SK-N-MC (cell line): ENCODE measurements at places on chromosomes 11 and 22.

DNA sequence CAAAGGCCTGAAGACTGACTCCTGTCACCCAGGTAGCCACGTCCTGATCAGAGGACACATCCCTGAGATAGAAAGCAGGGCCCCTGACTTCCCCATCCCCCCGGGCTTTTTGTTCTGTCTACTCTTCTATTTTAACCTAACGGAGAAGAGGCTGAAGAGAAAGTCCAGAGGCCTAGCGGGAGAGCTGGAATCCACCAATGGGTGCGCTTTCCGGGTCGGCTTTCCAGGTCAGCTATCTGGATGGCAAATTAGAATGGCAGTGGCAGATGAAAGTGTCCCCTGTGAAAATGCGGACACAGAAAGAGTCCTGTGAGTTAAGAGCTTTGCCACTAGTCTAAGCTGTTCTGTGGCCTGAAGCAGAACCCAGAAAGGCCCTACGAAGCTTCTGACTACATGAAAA is 13.1 kb upstream of the SERPING1 start:
- DNase-seq: no peak

GRCh38 chr11:45105233-45105983 is 41.0 kb upstream of the PRDM11 start:
- no peak for DNase-seq

- no peak for DNase-seq
These were observed 26.7 kb upstream of the ETS1 start for GRCh38 chr11:128614026-128614425.

DNA sequence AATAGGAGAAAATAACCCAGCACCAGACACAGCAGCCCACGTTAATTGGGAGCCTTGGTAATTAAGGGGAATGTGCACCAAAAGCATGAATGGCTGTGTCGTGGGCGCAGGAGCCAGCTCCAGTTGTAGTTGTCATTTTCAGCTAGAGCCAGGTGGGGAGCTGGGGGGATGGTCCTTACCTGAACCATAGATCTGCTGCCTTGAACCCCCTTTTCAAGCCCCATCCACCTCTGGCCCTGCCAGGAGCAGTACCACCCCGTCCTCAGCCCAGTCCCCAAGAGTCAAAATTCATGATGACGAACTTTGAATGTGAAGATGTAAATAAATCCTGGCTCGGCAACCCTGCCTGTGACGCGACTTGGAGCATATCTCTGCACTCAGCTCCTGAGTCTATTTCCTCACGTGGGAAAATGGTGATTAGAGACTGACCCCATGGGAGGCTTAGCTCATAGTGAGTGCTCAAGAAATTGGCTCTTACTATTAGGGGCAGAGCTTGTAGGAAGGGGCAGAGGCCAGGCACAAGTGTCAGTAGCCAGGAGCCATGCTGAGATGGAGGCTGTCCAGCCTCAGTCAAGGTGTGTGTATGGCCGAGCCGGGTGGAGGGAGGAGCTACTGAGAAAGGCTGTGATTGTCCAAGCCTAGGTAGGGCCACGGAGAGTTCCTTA is 794 bp upstream of the FXYD6 start:
- no peak for DNase-seq

- DNase-seq: no peak
These were observed 8.7 kb downstream of the APOL5 start for GRCh38 chr22:35726398-35726797.

DNA sequence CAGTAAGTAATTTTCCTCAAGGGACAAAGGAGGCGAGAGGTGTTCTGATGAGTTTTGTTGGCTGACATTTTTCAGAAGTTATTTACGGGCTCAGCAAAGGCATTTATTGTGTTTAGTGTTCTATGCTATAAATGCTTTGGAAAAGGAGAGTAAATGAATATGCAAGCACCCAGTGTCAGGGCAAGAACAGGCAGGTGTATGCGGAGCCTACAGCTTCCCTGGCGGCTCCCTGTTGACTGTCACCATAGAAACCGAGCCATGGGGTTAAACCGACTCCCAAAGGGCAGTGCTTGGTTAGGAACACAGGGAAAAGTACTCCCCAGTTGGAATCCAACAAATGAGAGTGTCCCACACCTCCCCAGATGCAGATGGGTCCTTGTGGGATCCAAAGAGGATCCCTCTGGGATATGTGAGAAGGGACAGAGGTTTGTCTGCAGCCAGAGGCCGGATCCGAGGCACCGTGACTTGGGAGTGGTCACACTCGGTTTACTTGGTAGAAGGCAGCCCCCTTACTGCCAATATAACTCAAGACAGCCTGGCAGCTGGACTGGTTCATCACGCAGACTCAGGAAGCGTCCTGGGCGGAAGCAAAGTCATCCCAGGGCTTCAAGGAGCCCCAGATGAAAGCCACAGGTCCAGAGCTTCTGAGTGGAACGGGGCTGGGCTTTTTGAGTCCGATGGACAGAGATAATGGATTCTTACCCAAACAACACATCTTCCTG is 329.7 kb downstream of the CTTN start:
- no peak for DNase-seq

GRCh38 chr22:23862103-23862502 is 4.4 kb downstream of the SLC2A11 start:
- DNase-seq: no peak
